SHP77 treated with DMSO at 0.1 percent for 48 hours (cell line): ENCODE measurements at places on chromosomes 12 and 14.

GRCh38 chr14:52043690-52044089, 25.2 kb downstream of the NID2 start:
- no peak for DNase-seq

DNA sequence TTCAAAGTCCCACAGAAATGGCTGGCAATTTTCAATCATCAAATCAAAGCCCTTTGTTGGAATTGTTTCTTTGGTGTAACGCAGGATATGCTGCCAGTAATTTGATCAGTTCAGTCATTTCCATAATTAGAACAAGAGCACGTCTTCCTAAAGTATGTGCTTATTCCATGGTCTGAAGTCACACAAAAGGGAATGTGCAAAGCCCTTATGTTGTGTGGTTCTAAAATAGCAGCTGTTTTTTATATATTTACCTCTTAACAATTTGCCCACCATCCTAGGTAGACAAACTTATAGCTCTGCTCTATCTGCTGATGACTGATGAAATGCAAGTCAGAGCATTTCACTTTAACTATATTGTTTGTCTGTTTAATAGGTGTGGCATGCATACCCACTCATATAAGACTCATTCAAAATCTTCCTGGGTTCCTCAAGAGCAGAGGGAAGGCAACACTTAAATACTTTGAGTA, 176.1 kb upstream of the SLC38A2 start:
- DNase-seq, result no peak

DNA sequence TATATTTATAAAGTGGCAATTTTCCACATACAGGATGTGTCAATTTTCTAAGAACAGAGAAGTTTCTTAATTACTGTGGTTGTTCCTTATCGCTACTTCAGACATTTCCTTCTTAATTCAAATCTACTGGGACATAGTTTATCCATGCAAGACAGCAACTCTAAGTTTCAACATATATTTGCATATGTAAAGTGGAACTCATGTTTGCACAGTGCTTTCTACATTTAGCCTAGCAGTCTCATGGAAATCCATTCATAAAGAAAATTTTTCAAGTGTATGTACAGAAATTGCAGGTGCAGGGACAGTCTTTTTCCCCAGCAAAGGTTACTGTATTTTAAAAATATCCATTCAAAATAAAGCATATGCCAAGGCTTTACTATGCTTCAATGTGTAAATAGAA, 956.7 kb upstream of the SEL1L start:
- no peak for DNase-seq

DNA sequence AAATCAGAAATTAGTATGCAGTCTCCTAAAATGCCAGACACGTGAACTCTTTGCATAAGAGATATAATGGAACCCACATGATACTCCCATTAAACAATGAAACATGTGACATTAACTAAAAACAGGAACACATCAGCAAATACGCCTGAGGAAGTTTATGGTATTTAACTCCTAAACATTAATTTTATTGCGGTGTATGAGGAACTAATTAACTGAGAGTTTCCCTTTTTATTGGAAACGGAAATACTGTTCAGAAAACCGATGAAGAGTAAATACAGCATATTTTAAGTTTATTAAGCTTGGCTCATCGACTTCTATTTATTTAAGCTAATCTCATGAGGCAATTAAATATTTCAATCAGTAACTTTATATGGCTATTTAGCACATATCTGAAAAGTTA, 290.3 kb downstream of the SOX5 start:
- no peak for DNase-seq

- peak; percentile 42 for DNase-seq
These were observed 771 bp upstream of the AVPR1A start for GRCh38 chr12:63151623-63152320.

DNA sequence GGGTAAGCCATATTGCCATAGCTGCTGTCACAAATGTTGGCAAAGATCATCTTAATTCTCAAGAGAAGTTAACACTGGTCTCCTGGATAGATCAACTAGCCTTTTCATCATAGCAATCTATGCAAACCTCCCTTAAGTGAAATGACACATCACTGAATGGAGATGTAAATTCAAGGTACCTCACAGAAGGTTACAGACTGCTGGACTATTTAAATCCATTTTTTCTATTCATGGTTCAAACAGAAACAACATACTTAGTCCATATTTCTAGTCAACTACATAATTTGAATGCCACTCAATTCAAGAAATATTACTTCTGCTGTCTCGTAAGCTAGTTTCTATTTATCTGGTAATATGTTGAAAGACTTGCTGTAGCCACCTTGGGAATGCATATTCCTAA, 748.3 kb downstream of the C12orf50 start:
- DNase-seq, result no peak

- DNase-seq, result no peak
These were observed 158.0 kb upstream of the AMIGO2 start for GRCh38 chr12:47237751-47238211.

GRCh38 chr14:105328678-105329390, 14.3 kb downstream of the PACS2 start:
- DNase-seq, result no peak

DNA sequence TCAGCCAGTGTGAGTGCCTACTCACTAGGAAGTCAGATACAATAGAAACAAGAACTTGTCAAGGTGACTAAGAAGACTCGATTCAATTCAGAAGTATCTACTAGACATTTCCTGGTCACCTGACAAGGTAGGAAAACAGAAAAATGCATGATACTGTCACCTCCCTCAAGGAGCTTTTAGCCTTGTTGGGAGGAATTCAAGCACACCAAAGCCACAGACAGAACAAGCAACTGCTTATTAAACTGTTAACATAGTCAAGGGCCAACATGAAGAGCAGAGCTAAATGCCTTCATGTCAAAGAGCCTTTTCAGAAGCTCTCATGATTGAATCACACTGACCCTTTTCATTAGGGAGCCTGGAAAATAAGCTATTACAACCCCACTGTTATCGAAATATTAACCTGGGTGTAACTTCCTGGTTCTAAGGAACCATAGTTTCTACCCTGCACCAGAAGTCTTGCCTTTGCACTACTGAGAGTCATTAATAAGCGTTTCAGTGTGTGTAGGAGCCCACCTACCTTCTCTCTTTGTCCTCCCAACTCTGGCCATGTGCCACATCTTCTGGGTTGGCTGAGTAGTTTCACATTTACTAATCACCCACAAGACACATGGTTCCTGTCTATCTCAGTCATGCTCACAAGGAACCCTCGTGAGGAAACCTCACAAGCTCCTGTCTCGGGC, 31.0 kb upstream of the LGALS3 start:
- no peak for DNase-seq
